ENCODE measurements at places on chromosomes 1 and 21.

DNA sequence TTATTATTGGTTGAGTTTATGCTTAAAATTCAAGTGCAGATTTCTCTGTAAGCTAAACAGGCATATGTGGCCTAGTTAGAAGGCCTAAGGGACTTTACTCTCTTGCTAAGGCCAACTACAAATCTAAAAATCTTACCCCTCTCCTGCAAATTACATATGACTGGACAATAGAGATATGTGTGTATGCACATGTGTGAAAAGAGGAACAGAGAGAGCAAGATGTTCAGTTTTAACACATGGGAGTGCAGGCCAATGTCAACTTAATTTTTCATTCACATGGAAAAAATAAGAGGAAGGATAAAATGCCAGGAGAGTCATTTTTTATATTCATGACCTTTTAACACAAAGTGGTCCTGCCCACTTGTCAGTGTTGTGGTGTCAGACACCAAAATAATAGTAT is 8.5 kb downstream of the OR10K2 start:
- DNase-seq: no peak

GRCh38 chr1:93877529-93877928 is 1.5 kb downstream of the DNTTIP2 start:
- no peak for DNase-seq

DNA sequence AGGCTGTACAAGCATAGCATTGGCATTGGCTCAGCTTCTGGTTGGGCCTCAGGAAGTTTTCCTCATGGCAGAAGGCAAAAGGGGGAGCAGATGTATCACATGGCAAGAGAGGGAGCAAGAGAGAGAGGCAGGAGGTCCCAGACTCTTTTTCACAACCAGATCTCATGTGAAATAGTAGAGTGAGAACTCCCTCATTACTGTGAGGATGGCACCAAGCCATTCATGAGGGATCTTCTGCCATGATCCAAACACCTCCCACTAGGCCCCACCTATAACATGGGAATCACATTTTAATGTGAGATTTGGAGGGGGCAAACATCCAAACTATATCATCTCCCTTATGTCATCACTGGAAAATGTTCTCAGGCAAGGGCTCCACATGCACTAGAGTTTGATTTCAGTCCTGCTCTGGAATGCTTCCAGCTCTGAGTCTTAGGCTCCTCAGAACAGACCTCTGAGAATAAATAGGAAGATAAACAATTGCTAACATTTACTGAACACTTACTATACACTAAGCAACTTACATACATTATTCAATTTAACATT is 39.4 kb upstream of the VTCN1 start:
- DNase-seq: no peak

DNA sequence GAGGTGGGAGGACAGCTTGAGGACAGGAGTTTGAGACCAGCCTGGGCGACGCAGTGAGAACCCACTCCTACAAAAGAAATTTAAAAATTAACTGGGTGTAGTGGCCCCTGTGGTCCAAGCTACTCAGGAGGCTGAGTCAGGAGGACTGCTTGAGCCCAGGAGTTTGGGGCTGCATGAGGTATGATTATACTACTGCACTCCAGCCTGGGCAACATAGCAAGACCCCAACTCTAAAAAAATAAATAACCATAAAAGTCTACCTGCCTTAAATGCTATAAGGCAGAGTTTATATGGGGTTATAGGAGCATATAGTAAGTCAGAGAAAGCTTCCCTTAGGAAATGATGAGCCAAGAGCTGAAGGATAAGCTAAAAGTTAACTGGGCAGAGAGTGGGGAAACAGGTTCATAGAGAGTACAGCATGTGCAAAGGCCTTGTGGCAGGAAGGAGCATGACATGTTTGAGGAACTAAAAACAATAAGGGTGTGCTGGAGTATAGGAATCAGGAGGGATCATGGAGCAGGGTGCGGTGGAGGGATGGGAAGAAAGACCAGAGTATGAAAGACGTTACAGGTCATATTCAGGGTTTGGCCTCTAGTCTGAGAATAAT is 68.3 kb downstream of the ADSS2 start:
- no peak for DNase-seq

DNA sequence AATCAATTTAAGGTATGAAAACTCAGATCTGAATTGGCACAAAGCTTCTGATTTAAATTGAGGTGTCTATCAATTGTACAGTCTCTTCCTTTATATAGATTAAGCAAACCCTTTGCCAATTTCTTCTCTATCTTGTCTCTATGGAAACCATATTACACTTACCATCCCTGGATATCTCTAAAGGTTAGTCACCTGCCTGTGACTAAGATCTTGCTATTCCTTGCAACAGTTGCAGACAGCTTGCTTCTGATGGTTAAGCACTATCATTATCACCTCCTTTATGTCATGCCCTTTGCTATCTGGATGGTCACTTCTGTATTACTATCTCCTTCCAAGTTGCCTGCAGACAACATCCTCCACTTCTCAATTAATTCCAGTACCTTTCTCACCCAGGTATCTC is 998.6 kb upstream of the B3GALT2 start:
- DNase-seq: no peak

Measured in NCI-H1417 (cell line).